ENCODE measurements at places on chromosomes 2 and 18.

GRCh38 chr2:241673797-241674725 is 12.6 kb downstream of the DTYMK start:
- no peak for DNase-seq

- DNase-seq: no peak
These were observed 467.2 kb downstream of the NRXN1 start for GRCh38 chr2:50564766-50565165.

DNA sequence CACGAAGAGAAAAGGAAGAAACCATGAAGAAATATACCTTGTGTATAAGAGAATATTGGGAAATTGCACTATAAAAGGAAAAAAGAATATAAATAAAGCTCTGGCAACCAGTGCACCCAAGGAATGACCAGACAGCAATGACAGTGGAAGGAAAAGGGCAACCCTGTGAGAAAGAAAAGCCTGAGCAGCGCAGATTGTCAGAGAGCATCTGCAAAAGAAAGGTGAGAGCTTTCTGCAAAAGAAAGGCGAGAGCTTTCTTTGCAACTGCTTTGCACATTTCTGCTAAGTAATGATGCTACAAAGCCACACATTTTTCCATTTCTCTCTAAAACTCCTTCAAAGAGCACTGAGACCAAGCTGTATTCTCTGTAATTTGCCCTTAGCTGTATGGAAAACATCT is 83.6 kb downstream of the CTNNA2 start:
- DNase-seq: no peak

- DNase-seq: no peak
These were observed 90.7 kb upstream of the TFCP2L1 start for GRCh38 chr2:121375621-121376159.

DNA sequence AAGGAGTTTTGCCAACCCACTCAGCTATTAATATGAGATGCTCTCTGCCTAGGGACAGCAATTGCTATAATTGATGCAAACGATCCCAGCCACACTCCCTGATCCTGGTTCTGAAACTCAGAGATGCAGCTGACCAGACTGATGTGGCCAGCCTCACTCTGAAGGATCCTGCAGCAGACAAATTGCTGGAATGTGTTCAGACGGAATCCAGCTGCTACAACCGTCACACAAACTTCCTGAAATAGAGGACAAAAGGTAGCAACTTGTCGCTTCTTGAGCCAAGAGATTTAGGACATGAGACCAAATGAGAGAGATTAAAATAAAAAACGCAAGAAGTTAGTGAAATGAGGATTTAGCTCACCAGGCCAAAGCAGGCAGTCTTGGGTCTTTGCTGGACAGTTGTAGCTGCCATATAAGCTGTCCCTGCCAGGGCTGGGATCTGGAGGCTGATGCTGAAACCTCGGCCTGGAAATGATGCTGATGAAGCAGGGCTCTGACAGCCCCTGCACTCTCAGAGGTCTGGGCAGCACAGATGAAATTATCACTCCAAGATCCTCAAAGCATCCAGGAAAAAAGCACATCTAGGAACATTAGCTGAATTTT is 8.3 kb upstream of the YWHAQ start:
- DNase-seq: no peak

DNA sequence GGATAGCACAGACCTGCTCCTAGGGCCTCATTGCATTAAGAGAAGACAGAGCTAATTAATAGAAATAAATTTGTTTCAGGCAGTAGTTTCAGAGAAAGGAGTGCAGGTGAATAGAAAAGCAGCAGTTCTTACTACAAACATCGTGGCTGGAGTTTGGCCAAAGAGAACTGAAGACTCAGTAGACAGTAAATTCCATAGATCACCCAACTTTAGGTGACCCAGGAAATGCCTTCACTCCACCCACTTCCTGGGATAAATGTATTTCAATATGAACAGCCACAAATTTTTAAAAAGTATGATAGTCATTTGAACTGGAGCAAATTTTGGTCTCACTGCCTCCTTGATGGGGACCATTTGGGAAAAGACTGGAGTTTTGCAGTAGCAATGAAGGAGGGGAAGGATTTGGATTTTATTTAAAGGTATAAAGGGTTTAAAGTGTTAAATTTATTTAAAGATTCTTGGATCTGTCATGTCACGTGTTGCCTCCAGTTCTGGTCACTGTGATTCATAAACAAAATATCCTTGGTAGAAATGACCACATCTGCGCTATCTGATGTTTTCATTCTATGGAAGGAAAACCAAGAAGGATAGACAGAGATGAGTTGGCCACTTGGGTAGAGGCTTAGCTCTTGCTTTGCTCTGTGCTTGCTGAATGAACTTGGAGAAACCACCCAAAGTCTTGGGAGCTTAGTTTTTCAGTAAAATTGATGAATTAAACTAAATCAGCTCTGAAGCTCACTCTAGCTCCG is 390.2 kb downstream of the THSD7B start:
- no peak for DNase-seq

- no peak for DNase-seq
These were observed 126.0 kb downstream of the GLI2 start for GRCh38 chr2:120861576-120862191.

GRCh38 chr18:35095983-35096676 is 54.9 kb downstream of the MAPRE2 start:
- DNase-seq: no peak

DNA sequence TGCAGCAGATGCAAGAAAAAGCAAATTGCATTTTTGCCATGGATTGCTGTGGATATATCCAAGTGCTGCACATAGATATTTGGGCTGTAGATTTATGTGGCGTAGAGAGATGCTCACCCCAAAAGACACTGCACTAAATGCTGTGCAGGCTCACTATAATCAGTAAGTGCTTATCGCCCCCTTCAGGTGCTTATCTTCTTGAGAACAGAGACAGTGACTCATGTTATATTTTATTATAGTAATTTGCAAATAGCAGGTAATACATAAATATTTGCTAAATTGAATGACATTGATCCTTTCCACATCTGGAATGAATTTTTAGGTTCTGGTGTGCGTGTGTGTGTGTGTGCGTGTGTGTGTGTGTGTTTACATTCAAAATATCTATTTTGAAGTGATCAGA is 36.8 kb upstream of the PLEKHM3 start:
- no peak for DNase-seq

DNA sequence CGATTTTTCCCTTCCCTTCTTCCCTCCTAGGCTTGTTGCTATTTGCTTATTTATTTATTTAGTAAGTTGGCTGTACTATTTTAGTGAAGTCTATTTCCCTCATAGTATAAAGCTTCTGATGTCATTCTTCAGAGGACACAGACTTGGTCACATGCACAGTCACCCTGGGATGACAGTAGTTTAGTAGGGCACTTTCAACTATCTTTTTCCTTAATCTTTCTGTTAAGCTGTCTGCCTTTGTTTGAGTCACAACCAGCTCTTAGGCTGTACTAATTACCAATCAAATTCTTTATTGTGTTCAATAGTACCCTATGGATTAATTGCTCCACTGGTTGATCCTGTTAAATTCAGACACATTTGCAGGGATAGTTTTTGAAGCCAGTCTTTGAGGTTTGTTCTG is 26.9 kb upstream of the RAB31 start:
- DNase-seq: no peak

DNA sequence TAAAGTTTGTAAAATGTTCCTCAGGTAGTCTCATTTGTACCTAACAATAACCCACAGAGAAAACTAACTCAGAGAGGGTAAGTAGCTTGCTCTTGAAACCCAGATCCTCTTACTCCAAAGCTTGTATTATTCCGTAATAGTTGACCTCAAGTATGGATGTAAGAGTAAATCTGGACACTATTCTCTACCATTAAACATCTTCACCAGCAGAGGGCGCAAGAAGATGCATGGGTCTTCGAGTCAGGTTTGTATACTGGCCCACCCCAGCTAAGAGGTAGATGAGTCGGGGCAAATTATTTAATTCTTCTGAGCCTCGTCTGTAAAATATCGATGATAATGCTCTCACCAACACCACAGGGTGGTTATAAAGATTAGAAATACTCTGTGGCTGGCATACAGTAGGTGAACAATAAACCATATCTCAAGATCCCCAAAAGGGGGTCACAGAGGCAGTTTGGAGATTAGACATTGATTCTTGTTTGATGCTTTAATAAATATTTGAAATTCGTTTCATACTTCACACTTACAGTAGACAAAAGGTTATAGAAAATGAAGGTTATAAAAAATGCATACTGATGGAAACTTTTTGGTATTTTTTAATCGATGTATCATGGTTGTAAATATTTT is 3.5 kb upstream of the CABLES1 start:
- DNase-seq: peak; percentile 72

- DNase-seq: no peak
These were observed 18.4 kb downstream of the SCN9A start for GRCh38 chr2:166357068-166357949.

- DNase-seq: no peak
These were observed 162.5 kb upstream of the SETBP1 start for GRCh38 chr18:44518091-44518615.

DNA sequence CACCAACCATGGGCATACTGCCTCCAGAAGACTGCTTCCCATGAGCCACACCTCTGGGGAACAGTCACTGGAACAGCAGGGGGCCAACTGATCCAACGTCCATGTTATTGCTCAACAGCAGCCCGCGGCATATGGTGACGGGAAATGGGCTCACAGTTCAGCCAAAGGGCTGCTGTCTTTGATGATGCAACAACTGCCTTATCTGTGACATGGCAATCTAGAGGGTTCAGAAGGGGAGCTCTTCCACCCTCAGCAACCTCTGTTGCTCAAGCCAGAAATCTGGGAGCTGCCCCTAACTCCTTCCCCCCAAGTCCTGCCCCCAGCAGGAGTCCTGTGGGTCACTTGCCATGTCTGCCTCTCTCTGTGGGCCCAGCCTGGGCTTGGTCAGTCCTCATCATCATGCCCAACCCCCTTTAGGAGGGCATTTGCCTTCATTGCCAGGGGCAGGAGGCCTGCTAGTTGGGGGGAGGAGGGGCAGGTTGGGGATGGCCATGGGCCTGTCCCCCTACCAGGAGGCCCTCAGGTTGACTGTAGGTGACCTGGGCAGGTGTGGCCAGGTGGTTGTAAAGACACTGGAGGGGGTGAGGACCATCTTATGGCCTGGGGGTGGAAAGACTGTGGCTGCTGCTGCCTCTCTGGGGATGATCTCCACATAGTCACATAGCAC is 212.9 kb downstream of the CYP26B1 start:
- DNase-seq: no peak

DNA sequence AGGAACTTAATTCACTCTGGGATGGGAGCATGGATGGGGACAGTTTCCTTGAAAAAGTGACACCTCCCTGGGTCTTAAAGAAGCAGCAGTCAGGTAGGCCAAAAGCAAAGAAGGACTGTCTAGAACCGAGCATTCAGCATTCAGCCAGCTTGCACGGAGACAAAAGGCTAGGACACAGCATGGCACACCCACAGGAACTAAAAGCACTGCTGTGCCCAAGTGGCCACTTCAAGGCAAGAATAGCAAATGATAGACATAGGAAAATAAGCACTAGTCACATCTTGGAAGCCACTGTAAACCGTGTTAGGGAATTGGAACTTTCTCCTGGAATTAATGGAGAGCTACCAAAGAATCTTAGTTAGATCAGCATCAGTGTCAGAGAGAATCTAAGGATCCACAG is 47.0 kb downstream of the LRP2 start:
- no peak for DNase-seq

DNA sequence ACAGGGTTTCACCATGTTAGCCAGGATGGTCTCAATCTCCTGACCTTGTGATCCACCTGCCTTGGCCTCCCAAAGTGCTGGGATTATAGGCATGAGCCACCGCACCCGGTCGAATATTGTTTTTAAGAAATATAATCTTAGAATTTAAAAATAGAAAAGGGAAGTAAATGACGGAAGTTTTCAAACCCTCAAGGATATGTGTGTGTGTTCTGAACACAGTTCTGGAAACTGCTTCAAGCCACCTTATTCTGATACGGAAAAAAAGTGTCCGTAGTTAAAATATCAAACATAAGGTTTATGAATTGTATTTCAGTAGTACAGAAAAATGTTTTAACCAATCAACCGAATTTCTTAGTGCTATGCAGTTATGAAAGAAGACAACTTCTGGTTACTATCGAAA is 115.9 kb downstream of the UPP2 start:
- DNase-seq: no peak

DNA sequence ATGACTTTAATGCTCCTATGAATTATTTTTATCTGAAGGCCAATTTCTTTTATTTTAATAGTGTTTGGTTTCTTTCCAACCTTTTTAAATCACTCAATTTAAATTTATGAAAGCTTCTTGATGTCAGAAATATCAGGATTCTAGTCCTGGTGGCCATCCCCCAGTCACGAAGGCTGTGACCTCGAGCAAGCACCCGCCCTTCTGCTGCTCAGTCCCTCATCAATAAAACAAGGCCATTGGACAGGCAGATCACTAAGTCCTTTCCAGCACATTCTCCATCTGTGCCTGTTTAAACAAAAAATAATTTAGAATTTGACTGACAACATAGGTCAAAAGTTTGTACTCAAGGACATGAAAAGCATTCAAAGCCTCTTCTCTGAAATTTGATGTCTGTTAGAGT is 483.6 kb upstream of the VRK2 start:
- DNase-seq: no peak

DNA sequence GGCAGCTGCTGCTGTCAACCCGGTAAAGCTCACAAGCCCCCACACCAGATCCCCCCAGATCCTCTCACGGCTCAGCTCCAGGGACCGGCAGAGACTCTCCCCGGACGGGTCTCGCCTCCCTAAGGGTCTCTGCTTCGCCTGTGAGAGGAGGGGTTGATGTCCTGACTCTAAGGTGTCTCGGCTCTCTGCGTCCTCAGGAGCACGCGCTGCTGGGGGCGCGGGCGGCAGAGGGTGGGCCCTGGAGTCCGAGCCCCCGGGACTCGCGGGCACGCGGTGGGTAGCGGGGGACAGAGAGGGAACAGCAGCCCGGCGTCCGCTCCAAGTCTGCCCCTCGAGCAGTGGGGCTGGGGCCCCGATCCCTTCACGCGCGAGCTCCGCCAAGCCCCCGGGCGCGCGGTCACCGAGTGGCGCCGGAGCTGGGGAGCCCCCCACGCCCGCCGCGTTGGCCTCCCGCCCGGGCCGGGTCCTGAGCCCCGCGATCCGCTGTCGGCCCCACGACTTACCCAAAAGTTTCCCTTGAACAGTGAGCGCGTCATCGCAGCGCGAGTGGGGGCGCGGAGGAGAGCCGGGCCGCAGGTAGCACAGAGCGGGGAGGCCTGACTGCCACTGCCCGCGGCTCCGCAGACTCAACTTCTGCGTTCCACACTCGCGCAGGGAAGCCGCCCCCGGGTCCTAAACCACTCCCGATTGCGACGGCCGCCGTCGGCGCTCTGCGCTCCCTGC is at the start of gene PSTPIP2:
Gene PSTPIP2, minus strand, starts transcription at position 608 of the 723 bp plus-strand sequence. Its CDS starts 72 bp downstream, at position 536.
- no peak for DNase-seq

- DNase-seq: no peak
These were observed 77.4 kb downstream of the EML4 start for GRCh38 chr2:42246562-42246961.

Measured in fibroblast of skin of left quadriceps (primary cell).